ENCODE measurements at places on chromosomes 2 and 18. TPM values are rescaled to one million over a fixed set of nuclear protein-coding genes. Genes with fewer than 3 reads are reported as not detected.

The TMEM163 gene
- not detected for total RNA-seq

The IL36A gene
- total RNA-seq: not detected

The FECH gene
- 19.4 TPM for total RNA-seq

The SP140 gene
- 1.7 TPM for total RNA-seq

The KLHL14 gene
- 0.08 TPM for total RNA-seq

The CACNB4 gene
- total RNA-seq: 1.0 TPM

The EEF1B2 gene
- total RNA-seq: 467 TPM

The PSD4 gene
- total RNA-seq: 36.5 TPM

The AGPS gene
- 102 TPM for total RNA-seq

The STAT4 gene
- total RNA-seq: 2.0 TPM

The FLACC1 gene
- 2.1 TPM for total RNA-seq

The IL36G gene
- 0.40 TPM for total RNA-seq

The TTLL4 gene
- total RNA-seq: 36.7 TPM

The RBM44 gene
- total RNA-seq: 0.48 TPM

The NFU1 gene
- total RNA-seq: 62.0 TPM

The KCTD1 gene
- total RNA-seq: 13.6 TPM

The EML6 gene
- 2.1 TPM for total RNA-seq

The MC5R gene
- not detected for total RNA-seq

The ALLC gene
- not detected for total RNA-seq

The IER3IP1 gene
- 14.5 TPM for total RNA-seq

The REEP1 gene
- 5.7 TPM for total RNA-seq

The TYMS gene
- total RNA-seq: 131 TPM

The POU3F3 gene
- not detected for total RNA-seq

The RAX gene
- not detected for total RNA-seq

The CNRIP1 gene
- total RNA-seq: 2.5 TPM

The RAB6C gene
- total RNA-seq: not detected

The ACAA2 gene
- total RNA-seq: 152 TPM

The EPHA4 gene
- 17.1 TPM for total RNA-seq

The ABCG8 gene
- 0.12 TPM for total RNA-seq

Measured in colonic mucosa (tissue), 4 donors.